NCI-H1417 treated with DMSO at 0.1 percent for 48 hours (cell line): ENCODE measurements at places on chromosomes 7 and 10.

- DNase-seq = no peak
Measured at GRCh38 chr7:121624958-121625357, 228.8 kb upstream of the FAM3C start.

- no peak for DNase-seq
Measured at GRCh38 chr10:75181073-75181472, 29.5 kb upstream of the VDAC2 start.

GRCh38 chr7:44269417-44269816 is 56.0 kb downstream of the CAMK2B start:
- DNase-seq = no peak

- no peak for DNase-seq
Measured at GRCh38 chr10:63219749-63220148, 86.6 kb downstream of the NRBF2 start.

DNA sequence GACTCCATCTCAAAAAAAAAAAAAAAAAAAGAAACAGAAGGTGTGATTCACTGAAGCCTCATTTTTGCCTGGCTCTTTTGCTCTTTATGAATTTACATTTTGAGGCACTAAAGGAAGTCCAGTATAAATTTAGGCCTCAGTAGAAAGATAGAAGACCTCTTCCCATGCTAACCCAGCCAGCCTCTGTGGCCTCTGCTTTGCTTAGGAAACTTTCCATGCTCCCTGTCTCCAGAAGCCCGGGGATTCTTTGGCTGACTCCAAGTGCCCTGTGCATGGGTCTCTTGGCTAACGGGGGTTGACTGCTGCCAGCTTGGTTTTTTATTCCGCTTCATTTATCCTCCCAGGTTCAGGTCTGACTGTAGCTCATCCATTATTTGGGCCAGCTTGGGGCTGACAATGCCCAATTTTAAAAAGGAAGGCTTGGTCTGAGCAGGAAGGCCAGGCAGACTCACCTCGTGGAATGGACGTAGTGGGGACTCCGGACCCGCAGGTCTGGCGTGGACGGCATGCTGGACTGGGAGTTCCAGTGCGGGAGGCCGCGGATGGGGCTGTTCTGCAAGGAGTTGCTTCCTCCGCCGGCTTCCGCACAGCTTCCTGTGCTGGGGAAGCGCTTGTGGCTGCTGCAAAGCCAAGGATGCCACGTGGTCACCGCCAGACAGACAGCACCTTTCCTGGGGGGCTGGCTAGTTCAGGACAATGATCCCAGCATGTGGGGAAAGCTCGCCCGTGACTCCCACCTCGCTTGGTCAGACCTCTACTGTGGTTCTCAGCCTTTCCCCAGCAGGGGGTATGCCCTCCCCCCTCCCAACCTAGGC is 72.3 kb downstream of the PRPF18 start:
- DNase-seq = no peak

GRCh38 chr7:32051128-32051527 is 19.1 kb downstream of the PDE1C start:
- DNase-seq = no peak

GRCh38 chr7:25615003-25615402 is 386.7 kb upstream of the NPVF start:
- DNase-seq = no peak

GRCh38 chr7:142375710-142376313 is 118.0 kb upstream of the PRSS58 start:
- DNase-seq = no peak

- DNase-seq = no peak
Measured at GRCh38 chr10:114022766-114023597, 20.7 kb upstream of the ADRB1 start.

DNA sequence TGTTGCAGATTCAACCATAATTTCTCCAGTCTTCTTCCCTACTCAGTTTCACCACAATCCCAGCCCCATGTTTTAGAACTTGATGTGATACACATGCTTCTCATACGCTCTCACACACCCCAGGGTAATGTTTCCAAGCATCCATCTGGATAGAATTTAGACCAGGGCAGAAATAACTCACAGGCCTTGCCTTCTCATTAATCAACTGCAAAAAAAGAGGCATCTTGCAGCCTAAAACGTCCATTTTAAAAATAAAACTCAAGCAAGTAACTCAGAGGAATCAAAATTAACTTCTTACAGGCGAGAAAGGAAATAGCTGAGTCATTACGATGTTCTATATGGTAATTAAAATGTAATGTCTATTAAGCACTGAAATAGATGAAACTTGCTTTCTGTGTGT is 127.2 kb upstream of the RSU1 start:
- no peak for DNase-seq

DNA sequence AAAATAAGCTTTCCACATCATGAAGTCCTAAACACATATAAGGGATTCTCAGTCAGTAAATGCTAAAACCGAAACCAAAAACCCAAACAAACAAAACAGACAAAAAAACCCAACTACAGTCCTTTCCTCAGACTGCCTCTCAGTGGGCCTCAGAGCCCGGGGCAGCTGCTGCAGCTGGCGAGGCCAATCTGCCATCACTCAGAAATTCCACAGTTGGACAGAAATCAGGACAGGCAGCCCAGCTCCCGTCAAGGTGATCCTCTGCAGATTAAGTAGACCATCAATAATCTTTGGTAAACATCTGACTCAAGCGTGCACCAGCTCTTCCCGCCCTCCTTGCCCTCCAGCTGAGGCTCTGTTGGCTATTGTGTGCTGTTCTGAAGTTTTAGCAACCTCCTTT is 142.2 kb downstream of the ATXN7L1 start:
- DNase-seq = no peak

DNA sequence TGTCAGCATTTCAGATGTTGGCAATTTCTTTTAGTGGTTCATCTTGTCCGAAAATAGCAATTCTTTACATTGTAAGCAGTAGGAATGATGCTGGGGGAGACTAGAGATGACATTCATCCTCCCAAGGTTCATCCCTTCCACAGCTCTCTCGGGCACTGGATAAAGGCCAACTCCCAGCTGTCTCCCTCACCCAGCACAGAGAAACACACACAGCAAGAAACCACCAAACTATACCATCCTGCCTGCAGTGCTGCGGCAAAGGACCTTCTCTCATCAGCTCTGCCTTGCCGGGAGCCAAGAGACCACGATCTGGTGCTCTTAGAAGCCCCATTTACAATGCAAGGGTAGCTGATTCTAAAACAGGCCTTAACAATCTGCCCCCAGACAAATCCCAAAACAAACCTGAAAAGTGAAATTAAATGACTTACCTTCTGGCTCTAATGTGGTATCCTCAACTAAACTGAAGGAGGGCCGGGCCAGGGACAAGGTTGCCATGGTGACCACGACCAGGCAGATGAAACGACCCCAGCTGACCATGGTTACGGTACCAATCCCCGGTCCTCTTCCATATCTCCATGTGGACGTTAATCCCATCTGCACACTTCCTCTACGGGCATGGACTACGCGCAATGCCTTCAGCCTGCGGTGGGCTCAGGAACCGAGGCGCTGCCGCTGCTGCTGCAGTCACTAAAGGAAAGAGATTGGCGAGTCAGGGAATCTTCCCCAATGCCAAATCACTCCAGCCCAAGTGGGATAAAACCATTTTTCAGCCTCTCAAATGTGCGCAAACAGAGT is 4.8 kb downstream of the FGFR2 start:
- no peak for DNase-seq

- DNase-seq = no peak
Measured at GRCh38 chr7:104111271-104111670, 96.5 kb downstream of the ORC5 start.

- DNase-seq = no peak
Measured at GRCh38 chr10:98885378-98885777, 350.3 kb downstream of the HPSE2 start.

GRCh38 chr10:35821339-35821911 is 179.3 kb upstream of the FZD8 start:
- no peak for DNase-seq

DNA sequence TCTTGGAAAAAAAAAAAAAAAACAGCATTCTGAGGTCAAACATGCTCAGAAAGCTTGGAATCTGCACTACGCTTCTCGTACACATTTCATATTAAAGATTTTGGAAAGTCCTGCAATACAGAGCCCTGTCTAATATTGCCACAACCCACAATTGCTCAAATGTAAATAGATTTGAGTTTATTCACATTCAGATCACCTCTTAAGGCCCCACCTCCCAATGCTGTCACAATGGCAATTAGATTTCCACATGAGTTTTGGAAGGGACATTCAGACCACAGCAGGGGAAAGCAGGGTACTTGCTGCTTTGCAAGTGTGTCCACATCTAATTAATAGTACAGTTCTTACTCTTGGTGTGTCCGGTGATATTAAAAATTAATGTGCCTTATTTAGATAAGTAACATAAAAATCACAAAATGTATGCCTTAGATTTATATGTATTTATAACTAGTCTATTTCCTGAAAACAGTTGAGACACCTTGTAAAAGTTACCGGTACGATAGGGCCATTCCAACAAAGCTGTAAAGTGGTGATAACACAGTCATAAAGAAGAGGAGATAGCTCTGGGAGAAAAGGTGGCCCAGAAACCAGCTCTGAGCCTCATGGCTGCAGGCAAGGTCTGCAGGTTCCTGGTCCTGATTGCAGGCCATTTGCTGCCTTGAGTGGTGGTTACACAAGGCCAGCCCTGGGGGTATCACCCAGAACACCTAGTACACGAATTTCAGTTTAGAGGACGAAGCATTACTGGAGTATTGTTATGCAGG is 27.9 kb downstream of the EGFR start:
- DNase-seq = no peak

GRCh38 chr10:48478980-48479811 is 125.7 kb downstream of the ARHGAP22 start:
- no peak for DNase-seq

GRCh38 chr10:86693721-86694369 is 25.5 kb downstream of the LDB3 start:
- no peak for DNase-seq

DNA sequence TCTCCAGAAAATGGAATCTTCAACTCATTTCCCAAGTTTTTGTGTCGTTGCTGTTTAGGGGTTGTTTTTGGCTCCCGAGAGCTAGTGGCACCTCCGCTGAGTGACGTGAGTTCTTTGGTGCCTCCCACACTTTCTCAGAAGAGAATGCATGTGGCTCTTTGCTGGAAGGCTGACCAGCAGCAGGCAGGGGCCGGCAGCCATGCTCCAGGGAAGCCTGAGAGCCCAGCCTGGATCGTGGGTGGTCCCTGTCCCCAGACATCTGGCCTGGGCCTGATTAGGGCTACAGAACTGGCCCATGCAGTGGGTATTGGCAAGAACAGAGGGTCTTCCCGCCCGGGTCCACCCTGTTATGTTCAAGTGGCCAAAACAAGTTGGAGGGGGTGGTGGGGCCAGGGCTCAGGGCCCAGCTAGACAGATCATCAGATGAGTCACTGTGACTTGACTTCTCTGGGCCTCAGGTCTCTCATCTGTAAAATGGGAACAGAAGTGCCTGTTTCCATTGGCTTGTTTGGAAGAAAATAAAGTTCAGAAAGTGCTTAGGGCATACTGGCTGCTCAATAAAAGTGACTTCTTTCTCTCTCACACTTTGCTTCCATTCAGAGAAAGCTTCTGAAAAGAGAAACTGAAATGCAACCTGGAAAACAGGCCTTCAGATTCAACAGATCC is 83.1 kb downstream of the STRA8 start:
- no peak for DNase-seq

DNA sequence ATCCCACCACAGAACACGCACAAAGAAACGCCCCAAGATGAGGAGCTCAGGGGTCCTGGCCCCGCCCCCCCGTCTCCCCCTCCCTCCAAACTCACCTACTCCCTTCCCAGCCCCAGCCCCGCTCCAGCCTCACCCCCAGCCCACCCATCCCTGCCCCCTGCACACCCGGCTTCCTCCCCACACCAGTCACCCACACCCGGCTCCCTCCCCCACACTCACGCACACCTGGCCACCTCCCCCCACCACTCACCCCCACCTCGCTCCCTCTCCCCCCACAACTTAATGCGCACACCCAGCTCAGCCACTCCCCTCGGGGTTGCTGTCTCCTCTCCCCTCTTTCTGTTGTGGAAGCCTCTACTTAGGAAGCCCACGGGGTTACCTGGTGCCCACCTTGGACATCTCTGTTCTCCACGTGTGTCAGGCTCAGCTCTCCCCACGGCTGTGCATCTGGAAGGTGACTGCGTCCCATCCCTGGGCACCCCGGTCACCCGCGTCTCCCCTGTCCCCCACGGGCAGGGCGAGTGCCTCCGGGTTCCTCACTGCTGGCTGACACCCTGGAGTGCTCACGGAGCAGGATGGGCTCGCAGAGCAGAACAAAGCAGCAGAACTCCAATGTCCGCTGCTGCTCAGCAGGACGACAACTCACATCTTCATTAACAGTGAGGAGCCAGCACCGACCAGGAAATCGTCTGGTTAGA is 166.8 kb downstream of the USP6NL start:
- DNase-seq = no peak

DNA sequence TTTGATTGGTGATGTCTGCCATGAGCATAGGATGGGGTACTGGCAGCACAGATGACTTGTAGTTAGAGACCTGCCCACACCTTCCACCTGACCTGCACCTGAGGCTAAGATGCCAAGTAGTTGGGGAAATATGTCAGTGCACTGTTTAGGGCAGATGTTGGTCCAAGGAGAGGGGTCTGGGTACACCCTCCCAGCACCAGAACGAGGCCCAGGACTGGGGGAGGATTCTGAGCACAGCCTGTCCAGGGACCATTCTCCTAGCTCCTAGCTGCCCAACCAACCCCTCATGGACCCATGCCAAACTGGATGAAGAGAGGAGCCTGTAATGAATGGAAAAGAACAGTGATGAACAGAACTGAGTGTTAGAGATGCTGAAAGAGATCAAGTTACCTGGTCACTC is 28.0 kb downstream of the FRMPD2 start:
- DNase-seq = no peak

DNA sequence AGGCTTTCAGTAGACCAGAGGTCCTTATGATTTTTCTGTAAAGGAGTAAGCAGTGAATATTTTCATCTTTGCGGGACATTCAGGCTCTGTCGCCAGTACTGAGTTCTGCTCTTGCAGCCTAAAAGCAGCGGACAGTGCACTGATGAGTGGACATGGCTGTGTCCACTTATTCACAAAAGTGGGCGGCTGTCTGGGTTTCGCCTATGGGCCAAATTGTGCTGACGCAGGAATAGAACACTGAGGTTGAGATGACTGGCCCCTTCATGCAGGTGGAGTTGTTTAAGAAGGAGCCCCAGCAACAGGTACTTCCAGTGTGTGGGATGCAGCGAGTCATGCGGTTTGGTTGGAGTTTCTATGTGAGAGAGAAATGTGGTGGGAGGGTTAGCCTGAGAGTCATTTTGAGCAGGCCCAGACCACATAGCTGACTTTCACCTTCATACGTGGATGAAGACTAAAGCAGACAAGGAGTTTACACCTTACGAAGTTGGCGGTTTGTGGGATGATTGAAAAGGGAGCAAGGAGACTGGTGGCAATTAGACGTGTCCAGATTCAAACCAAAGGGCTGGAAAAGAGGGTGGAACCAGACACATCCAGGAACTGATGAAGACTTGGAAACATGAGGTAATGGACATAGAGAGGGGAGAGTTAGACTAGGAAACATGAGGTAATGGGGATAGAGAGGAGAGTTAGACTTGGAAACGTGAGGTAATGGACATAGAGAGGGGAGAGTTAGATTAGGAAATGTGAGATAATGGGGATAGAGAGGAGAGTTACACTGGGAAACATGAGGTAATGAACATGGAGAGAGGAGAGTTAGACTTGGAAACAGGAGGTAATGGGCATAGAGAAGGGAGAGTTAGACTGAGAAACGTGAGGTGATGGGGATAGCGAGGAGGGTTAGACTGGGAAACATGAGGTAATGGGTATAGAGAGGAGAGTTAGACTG is 38.2 kb downstream of the WDR37 start:
- no peak for DNase-seq

GRCh38 chr7:72286519-72286918 is 125.6 kb downstream of the CALN1 start:
- no peak for DNase-seq
